ENCODE measurements at places on chromosomes 7 and 10. TPM values are rescaled to one million over a fixed set of nuclear protein-coding genes. Genes with fewer than 3 reads are reported as not detected.

- no peak for DNase-seq
- H3K4me3 ChIP-seq: peak overlapping the region; percentile 81
- H3K27me3 ChIP-seq: no peaks in the 10 kb centered on the region
- peak overlapping the region; percentile 93 for H3K27ac ChIP-seq
- no peaks in the 10 kb centered on the region for H3K36me3 ChIP-seq
Observed at GRCh38 chr7:92246360-92247101, 757 bp downstream of the ANKIB1 start.

- no peaks in the 10 kb centered on the region for H3K4me1 ChIP-seq
- H3K27ac ChIP-seq: no peak overlapping the region
- no peak overlapping the region for H3K4me3 ChIP-seq
- DNase-seq: no peak
- no peaks in the 10 kb centered on the region for H3K27me3 ChIP-seq
- H3K36me3 ChIP-seq: no peaks in the 10 kb centered on the region
Observed at GRCh38 chr7:25009257-25009656, 29.3 kb upstream of the OSBPL3 start.

- no peak overlapping the region for H3K4me3 ChIP-seq
- H3K4me1 ChIP-seq: no peaks in the 10 kb centered on the region
- H3K36me3 ChIP-seq: no peaks in the 10 kb centered on the region
- H3K27ac ChIP-seq: no peak overlapping the region
- peak; percentile 50 for DNase-seq
- no peaks in the 10 kb centered on the region for H3K27me3 ChIP-seq
Observed at GRCh38 chr10:97081621-97082235, 104.0 kb downstream of the SLIT1 start.

DNA sequence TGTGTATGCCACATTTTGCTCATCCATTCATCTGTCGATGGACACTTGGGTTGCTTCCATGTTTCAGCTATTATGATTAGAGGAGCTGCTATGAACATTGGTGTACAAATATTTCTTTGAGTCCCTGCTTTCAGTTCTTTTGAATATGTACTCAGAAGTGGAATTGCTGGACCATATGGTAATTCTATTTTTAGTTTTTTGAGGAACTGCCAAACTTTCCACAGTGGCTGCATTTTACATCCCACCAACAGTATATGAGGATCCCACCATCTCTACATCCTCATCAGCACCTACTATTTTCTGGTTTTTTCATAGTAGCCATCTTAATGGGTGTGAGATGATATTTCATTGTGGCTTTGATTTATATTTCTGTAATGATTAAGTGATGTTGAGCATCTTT, 44.7 kb upstream of the ZMIZ2 start:
- H3K4me1 ChIP-seq: no peaks in the 10 kb centered on the region
- H3K27me3 ChIP-seq: no peaks in the 10 kb centered on the region
- no peak overlapping the region for H3K27ac ChIP-seq
- H3K36me3 ChIP-seq: no peaks in the 10 kb centered on the region
- DNase-seq: no peak

DNA sequence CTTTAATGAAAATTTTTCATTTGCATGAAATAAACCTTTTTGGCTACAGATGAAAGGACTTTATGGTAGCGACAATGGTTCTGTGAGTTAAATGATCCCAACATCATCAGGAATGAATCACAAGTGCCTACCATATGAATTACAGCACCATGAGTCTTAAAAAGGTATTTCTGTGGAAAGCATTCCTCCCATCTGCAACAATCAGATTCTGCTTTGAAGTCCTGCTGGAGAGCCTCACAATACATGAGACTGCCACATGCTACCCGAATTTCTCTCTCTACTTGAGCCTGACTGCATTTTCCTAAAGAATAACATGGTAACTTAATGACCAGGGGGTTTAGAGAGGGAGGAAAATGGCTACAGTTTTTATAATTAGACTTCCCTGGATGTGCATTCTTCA, 190.3 kb downstream of the TWIST1 start:
- no peak overlapping the region for H3K27ac ChIP-seq
- no peaks in the 10 kb centered on the region for H3K4me1 ChIP-seq
- H3K4me3 ChIP-seq: no peak overlapping the region

DNA sequence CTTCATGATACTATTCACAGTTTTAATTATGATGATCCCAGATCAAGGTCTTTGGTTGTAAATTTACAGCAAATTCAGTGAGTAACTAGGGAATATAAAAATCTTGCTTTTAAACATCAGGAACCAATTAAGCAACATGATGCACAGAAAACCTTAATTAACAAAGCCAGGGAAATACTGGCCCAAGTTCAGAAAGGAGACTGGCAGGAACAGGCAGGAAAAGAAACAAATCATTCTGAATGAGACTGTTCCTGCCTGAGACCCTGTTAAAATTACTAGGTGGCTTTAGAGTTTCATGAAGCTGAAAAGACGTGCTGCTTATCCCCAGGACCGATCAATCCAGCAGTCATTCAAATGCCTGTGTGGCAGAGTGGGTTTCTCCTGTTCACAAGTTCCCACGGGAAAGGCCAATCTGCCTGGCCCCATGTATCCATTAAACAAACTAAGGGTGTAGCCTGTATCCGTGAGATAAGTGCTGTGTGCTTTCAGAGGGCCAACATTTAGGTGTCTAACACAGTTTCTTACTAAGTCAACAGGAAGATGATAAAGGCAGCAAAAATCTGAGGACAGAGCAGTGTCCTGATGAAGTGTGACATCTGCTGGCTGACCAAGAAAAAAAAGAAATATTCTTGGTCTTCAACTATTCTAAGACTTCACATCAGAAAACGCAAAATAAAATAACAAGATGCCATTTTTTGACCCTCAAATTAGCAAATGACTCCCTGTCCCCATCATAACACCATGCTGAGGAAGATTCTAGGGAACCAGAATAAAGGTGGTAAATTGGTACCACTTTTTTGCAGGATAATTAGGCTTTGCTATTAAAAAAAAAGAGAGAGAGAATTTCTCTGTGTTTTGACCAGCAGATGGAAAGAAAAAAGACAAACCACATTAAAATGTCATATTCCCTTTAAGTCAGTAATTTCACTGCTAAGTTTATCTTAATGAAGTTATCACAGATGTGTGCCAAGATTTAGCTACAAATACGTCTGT, 34.2 kb downstream of the PUS7 start:
- H3K27ac ChIP-seq: no peak overlapping the region
- H3K36me3 ChIP-seq: peaks cover 13% of the 10 kb centered on the region
- H3K4me1 ChIP-seq: peaks cover 16% of the 10 kb centered on the region
- no peaks in the 10 kb centered on the region for H3K27me3 ChIP-seq

- H3K27me3 ChIP-seq: no peaks in the 10 kb centered on the region
- no peak overlapping the region for H3K4me3 ChIP-seq
- peaks cover 16% of the 10 kb centered on the region for H3K4me1 ChIP-seq
- H3K36me3 ChIP-seq: no peaks in the 10 kb centered on the region
Observed at GRCh38 chr10:59432207-59432900, 70.0 kb upstream of the FAM13C start.

- H3K27ac ChIP-seq: no peak overlapping the region
- peaks cover 12% of the 10 kb centered on the region for H3K27me3 ChIP-seq
- no peak for DNase-seq
- H3K4me1 ChIP-seq: no peaks in the 10 kb centered on the region
- H3K4me3 ChIP-seq: no peak overlapping the region
Observed at GRCh38 chr7:45882465-45882810, 5.8 kb upstream of the IGFBP1 start.

DNA sequence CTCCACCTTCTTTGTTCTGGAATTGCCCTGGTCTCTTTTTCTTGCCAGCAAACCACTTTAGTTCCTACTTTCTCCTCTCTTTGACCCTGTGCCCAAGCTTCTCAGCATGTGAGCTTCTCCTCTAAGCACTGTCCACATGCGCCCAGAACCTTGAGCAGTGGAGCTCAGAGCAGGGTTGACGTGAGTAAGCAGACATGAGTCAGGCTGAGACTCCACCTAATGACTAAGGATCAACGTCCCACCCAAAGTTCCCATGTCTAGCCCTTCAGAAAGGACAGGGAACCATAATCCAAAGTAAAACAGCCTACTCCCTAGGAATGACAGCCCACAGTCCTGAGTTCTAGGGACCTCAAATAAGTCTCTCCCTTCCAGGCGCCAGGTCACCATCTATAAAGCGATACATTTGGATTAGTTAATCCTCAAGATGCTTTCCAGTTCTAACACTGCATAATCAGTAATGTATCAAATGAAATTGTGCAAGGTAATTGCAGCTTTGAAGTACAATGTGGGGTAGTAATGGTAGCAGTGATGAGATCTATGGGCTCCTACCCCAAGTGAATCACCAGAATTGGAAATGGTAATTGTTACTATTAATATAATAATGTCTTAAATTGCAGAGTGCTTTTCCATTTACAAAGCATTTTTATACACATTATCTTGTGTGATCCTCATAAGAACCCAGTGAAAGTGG, 44.5 kb downstream of the KCNMA1 start:
- no peak overlapping the region for H3K4me3 ChIP-seq
- H3K4me1 ChIP-seq: no peaks in the 10 kb centered on the region
- H3K27ac ChIP-seq: no peak overlapping the region
- H3K36me3 ChIP-seq: no peaks in the 10 kb centered on the region
- no peaks in the 10 kb centered on the region for H3K27me3 ChIP-seq
- DNase-seq: no peak

DNA sequence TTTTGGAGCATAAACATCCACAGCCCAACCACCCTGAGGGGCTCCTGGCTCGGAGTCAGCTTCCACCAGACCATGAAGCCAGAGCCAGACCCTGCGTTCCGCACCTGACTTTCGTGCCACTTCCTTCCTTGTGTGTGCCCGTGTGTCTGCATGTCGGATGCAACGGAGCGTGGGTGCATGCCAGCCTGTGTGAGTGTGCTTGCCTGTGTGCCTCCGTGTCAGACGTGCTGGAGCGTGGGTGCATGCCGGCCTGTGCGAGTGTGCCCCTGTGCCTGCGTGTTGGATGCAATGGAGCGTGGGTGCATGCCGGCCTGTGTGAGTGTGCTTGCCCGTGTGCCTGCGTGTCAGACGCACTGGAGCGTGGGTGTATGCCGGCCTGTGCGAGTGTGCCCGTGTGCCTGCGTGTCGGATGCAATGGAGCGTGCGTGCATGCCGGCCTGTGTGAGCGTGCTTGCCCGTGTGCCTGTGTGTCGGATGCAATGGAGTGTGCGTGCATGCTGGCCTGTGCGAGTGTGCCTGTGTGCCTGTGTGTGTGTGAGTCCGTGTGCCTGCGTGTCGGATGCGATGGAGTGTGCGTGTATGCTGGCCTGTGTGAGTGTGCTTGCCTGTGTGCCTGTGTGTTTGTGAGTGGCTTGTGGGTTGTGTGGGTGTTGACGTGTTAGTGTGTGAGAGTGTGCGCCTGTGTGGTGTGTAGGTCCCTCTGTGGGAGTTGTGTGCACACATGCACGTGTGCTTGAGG, 28.1 kb upstream of the KNDC1 start:
- no peak for DNase-seq
- no peaks in the 10 kb centered on the region for H3K36me3 ChIP-seq
- no peak overlapping the region for H3K27ac ChIP-seq
- H3K4me1 ChIP-seq: no peaks in the 10 kb centered on the region
- no peaks in the 10 kb centered on the region for H3K27me3 ChIP-seq

GRCh38 chr10:26566525-26567350, 128.6 kb downstream of the APBB1IP start:
- H3K27ac ChIP-seq: no peak overlapping the region
- H3K36me3 ChIP-seq: peaks cover 81% of the 10 kb centered on the region
- DNase-seq: peak; percentile 17
- H3K27me3 ChIP-seq: peaks cover 47% of the 10 kb centered on the region
- peak overlapping the region; percentile 50 for H3K4me3 ChIP-seq

- peaks cover 4% of the 10 kb centered on the region for H3K4me1 ChIP-seq
- no peaks in the 10 kb centered on the region for H3K36me3 ChIP-seq
- DNase-seq: no peak
- no peaks in the 10 kb centered on the region for H3K27me3 ChIP-seq
- H3K27ac ChIP-seq: no peak overlapping the region
Observed at GRCh38 chr10:29344073-29344820, 55.4 kb downstream of the LYZL1 start.

Gene IL6
- 4.1 TPM for total RNA-seq

Gene FAM25G
- not detected for total RNA-seq

Gene RHEB
- total RNA-seq: 116 TPM

Gene VSTM4
- 20.1 TPM for total RNA-seq

All from heart right ventricle (tissue), 16 donors.